ENCODE measurements at places on chromosomes 13 and 19. TPM values are rescaled to one million over a fixed set of nuclear protein-coding genes. Genes with fewer than 3 reads are reported as not detected.
A peak's percentile ranks its signal among the peaks of the same experiment; 100 is the strongest.

The PABPC3 gene
- 0.59 TPM for total RNA-seq

The OR7D2 gene
- 0.07 TPM for total RNA-seq

DNA sequence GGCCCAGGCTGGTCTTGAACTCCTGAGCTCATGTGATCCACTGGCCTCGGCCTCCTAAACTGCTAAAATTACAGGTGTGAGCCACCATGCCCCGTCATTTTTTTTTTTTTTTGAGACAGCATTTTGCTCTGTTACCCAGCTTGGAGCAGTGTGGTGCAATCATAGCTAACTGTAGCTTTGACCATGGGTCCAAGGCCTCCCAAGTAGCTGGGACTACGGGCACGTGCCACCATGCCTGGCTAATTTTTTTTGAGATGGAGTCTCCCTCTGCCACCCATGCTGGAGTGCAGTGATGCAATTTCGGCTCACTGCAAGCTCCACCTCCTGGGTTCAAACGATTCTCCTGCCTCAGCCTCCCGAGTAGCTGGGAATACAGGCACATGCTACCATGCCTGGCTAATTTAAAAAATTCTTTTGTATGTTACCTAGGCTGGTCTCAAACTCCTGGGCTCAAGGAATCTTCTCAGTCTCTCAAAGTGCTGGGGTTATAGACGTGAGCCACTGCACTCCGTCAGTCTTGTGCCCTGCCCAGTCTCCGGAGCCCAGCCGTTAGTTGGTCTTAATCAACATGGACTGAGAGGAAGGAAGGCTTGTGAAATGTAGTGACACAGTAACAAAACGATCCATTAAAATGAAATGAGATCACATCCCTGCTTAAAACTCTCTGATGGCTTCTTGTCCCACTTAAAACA is 1.4 kb upstream of the LRG1 start:
- DNase-seq: no peak

DNA sequence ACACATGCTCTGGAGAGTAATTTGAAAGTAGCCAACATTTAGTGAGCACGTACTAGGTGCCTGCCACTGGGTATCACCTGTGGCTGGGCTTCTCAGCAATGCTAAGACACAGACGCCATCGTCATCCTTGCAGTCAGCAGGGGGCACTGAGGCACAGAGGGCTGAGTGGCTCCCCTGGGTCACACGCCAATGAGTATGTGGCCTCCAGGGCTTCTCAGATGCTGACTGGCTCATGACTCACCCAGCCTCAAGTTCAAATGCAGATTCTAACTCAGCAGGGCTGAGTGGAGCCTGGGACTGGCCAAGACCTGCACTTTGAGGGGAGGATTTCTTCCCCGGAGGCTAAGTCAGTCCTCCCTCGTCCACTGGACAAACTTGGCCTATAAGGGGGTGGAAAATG is 115.1 kb upstream of the CACNA1A start:
- DNase-seq: peak; percentile 75

GRCh38 chr19:3527238-3527910 is 11.6 kb upstream of the TEKTIP1 start:
- DNase-seq: no peak

GRCh38 chr13:97631158-97631557 is 197.2 kb downstream of the RAP2A start:
- no peak for DNase-seq

The ZNF112 gene
- total RNA-seq: 3.6 TPM

DNA sequence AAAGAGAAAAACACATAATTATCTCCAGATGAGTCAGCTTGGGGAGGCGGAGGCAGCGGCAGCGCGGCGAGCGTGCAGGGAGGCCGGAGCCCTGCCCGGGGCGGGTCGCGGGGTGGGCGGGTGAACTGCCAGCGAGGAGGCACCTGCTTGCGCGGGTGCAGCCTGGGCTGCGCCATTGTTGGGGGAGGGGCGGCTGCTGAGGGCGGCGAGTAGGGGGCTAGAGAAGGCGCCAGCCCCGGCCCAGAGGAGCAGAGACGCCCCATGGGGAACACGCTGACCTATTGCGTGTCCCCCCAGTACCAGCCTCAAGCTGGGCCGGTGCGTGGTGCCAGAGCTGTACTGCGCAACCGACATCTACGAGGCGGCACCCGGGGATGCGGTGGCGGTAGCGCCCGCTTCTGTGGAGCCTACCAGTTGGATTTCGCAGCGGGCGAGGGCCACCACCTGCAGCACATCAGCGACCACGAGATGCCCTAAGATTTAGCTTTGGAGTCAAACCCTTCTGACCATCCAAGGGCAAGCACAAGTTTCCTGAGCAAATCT is 16.7 kb downstream of the ZNF100 start:
- DNase-seq: no peak

- no peak for DNase-seq
Observed at GRCh38 chr19:35729021-35729420, 11.2 kb downstream of the KMT2B start.

The FCHO1 gene
- total RNA-seq: 28.1 TPM

- no peak for DNase-seq
Observed at GRCh38 chr13:47539317-47539716, 461.8 kb downstream of the SUCLA2 start.

- no peak for DNase-seq
Observed at GRCh38 chr19:1538978-1539377, 15.1 kb downstream of the PLK5 start.

The NLRP4 gene
- 0.52 TPM for total RNA-seq

- peak; percentile 89 for DNase-seq
Observed at GRCh38 chr19:17289489-17289888, 7.8 kb downstream of the ANKLE1 start.

DNA sequence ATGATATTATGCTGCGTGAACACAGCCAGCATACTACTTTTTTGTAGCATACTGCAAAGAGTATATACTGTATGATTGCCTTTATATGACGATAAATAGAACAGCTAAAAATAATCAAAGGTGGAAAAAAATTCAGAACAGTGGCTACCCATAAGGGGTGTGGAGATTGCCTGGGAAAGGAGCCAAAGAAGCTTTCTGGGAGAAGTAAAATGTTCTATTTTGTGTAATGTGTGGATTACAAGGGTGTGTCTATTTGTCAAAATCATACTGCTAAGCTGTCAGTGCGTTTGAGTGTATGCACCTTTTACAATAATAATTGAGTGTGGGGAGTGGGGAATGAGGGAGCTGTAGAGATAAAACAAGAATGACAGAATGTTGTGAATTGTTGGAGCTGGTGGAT is 45.2 kb upstream of the MTIF3 start:
- no peak for DNase-seq

GRCh38 chr13:26658448-26659385 is 101.2 kb downstream of the WASF3 start:
- DNase-seq: no peak

DNA sequence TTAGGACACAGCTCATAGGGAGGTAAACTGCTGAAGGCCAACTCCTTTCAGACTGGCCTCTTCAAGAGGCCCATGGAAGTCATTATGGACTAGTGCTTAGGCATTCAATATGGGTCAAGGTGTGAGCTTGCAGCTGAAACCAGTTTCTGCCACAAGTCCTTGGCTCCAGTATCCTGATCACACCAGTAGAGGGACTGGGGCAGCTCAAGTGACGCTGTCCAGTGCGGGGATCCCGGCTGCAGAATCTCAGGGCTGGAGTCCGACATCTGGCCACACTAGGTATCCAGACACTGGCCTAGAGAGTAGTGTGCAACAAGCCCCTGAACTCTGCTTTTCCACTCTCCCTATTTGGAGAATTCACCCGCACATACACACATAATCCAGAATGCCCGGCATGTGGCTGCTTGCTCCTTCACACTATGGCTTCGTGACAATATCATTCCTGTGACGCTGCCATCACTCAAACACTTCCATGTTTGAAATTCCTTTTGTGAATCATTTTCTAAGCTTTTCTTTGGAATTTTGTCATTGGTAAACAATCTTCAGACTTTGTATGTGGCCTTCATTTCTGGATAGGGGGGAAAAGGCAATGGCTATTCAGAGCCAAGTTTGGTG is 425.1 kb downstream of the EFNB2 start:
- no peak for DNase-seq

- no peak for DNase-seq
Observed at GRCh38 chr19:30529876-30530275, 157.7 kb downstream of the ZNF536 start.

Data from HCT116 (cell line).